ENCODE measurements at places on chromosomes 1 and 21.

- DNase-seq = no peak
- H3K4me1 ChIP-seq = no peaks in the 10 kb centered on the region
- no peaks in the 10 kb centered on the region for H3K27me3 ChIP-seq
Measured at GRCh38 chr1:195594773-195595172, 1013.5 kb downstream of the KCNT2 start.

DNA sequence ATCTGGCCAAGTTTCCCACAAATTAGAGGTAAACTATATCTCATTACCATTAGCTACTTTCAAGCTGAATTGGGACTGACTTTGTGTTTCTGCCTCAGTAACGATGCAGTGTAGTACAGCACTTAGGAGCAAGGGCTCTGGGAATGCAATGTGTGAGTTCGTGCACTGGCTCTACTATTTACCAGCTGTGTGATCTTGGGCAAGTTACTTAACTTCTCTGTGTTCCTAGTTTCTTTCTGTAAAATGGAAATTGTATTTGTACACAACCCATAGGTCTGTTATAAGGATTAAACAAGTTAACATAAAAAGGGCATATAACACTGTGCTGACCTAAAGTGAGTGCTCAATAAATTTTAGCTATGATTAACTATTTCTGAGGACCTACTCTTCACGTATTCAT, 65.0 kb upstream of the CSF1 start:
- peaks cover 7% of the 10 kb centered on the region for H3K36me3 ChIP-seq
- H3K27ac ChIP-seq = no peak overlapping the region
- DNase-seq = no peak
- H3K4me3 ChIP-seq = no peak overlapping the region
- no peaks in the 10 kb centered on the region for H3K4me1 ChIP-seq
- no peaks in the 10 kb centered on the region for H3K27me3 ChIP-seq

- DNase-seq = no peak
- H3K4me3 ChIP-seq = no peak overlapping the region
- H3K27me3 ChIP-seq = no peaks in the 10 kb centered on the region
- H3K27ac ChIP-seq = no peak overlapping the region
- H3K4me1 ChIP-seq = peaks cover 4% of the 10 kb centered on the region
Measured at GRCh38 chr1:227432981-227433380, 114.7 kb upstream of the CDC42BPA start.

GRCh38 chr1:184193451-184193850, 141.9 kb downstream of the TSEN15 start:
- no peak overlapping the region for H3K27ac ChIP-seq
- no peak for DNase-seq
- no peaks in the 10 kb centered on the region for H3K36me3 ChIP-seq
- no peaks in the 10 kb centered on the region for H3K4me1 ChIP-seq
- no peaks in the 10 kb centered on the region for H3K27me3 ChIP-seq

DNA sequence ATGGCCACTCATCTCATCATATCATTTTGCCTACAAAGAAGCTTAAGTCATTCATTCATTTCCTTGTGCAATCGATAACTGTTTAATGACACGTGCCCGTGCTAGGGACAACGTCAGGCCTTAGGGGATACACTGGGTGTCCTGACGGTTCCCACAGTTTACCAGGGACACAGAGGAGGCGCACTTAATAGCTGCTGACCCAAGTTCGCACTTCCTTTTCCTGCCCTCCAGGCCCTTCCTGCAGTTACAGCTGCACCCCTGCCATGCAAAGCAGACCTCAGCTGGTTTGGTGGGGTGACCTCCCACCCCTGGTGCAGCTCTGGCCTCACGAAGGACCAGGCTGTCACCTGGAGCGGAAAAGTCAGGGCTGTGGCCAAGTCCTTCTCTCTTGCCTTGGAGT, 4.2 kb downstream of the SPATA21 start:
- no peak for DNase-seq
- no peak overlapping the region for H3K4me3 ChIP-seq
- H3K27me3 ChIP-seq = no peaks in the 10 kb centered on the region
- peaks cover 4% of the 10 kb centered on the region for H3K4me1 ChIP-seq
- H3K27ac ChIP-seq = no peak overlapping the region

Data from H9 (cell line).